ENCODE measurements at places on chromosomes 13 and 19. TPM values are rescaled to one million over a fixed set of nuclear protein-coding genes. Genes with fewer than 3 reads are reported as not detected.

Gene FCER2
- 0.94 TPM for total RNA-seq

Gene KIR3DL2
- total RNA-seq, result not detected

Gene LGALS14
- total RNA-seq, result not detected

Gene S1PR5
- total RNA-seq, result 0.56 TPM

Gene LIM2
- not detected for total RNA-seq

Gene KLHL1
- not detected for total RNA-seq

Gene CRTC1
- 2.8 TPM for total RNA-seq

Gene FUT3
- total RNA-seq, result not detected

Gene TNNI3
- total RNA-seq, result not detected

Gene ZNF540
- 2.2 TPM for total RNA-seq

Gene ODAD3
- not detected for total RNA-seq

Gene MRI1
- total RNA-seq, result 42.7 TPM

Gene NOTCH3
- 17.3 TPM for total RNA-seq

Gene DACT3
- total RNA-seq, result 0.48 TPM

All from omental fat pad (tissue), 4 donors.